ENCODE measurements at places on chromosomes 16 and 17.
A peak's percentile ranks its signal among the peaks of the same experiment; 100 is the strongest.

DNA sequence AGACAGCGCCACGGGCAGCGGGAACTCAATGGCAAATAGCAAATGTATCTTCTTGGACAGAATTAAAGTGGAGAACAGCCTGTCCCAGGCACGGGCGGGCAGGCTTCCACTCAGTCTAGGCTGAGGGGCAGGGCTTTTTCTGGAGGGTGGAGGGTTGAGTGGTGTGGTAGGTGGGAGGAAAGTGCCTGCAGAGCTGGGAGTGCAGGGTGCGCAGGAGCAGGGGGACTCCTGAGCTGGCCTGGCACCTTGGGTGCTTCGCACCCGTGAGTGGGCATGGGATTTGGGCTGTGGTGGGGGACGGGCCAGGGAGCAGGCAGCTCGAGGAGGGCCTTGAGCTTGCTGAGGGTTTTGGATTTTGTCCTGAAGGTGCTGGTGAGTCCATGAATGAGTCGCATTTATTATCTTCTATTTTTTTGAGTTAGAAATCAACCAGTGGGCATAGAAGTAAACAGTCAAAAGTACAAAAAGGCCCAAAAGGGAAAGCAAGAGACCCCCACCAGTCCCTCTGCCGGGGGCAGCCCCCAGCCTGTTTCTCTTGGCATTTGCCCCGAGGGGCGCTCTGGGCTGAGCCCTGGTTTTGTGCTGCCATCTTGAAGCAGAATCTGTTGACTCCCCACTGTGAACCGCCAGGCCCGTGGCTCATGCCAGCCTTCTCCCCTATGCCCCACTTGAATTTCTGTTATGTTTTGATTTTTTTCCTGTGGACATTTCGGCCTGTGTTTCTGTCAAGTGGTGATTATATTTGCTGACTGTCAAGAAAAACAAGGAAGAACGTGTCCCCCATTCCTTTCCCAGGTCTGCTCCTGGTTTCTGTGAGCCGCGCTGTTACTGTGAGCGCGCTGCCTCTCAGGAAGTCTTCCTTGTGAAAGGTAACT is 8.2 kb downstream of the ADORA2B start:
- no peaks in the 10 kb centered on the region for H3K27me3 ChIP-seq
- DNase-seq, result no peak
- H3K27ac ChIP-seq, result no peak overlapping the region
- H3K4me1 ChIP-seq, result no peaks in the 10 kb centered on the region

DNA sequence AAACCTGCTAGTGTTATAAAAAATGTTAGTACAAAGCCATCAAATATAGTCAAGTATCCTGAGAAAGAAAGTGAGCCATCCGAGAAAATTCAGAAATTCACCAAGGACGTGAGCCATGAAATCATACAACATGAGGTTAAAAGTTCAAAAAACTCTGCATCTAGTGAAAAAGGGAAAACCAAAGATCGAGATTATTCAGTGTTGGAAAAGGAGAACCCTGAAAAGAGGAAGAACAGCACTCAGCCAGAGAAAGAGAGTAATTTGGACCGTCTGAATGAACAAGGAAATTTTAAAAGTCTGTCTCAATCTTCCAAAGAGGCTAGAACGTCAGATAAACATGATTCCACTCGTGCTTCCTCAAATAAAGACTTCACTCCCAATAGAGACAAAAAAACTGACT is 31.7 kb downstream of the RBBP6 start:
- DNase-seq, result no peak
- H3K4me1 ChIP-seq, result no peaks in the 10 kb centered on the region
- no peak overlapping the region for H3K27ac ChIP-seq

DNA sequence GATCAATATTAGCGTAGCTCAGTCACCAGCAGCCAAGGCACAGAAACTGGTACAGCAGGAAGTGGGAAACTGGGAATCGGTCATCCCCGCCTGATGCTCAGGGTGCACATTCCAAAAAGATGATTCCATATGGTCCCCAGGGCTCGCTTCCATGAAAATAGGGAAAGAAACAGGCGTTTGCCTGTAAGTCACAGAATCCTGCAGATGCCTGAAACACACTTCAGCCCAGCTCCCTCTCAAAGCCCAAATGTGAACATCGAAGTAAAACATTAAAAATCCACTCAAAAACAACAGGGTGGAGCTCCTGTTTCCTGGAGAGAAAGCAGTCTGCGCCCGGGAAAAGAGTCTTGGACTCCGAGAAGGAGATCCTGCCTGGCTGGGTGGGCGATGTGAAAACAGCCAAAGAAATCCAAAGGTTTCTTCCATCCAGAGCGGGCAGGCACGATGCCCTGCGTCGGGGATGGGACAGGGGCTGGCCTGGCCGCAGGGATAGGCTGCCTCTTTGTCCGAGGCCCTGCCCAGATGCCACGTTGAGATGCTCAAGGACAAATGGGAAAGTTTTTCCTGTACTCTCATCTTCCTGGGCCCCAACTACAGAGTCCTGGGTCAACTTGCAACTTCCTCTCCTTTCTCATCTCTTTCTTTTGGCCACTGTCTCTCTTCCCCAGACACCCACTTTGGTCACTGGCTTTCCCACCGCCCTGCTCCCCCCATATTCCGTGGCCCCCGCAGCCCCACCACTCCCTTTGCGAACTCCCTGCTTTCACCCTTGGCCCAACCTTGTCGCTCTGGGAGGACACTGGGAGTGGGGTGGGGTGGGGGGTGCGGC is 743 bp downstream of the WIPI1 start:
- peaks cover 2% of the 10 kb centered on the region for H3K4me1 ChIP-seq
- peak overlapping the region; percentile 80 for H3K4me3 ChIP-seq
- H3K36me3 ChIP-seq, result no peaks in the 10 kb centered on the region
- H3K27me3 ChIP-seq, result no peaks in the 10 kb centered on the region

DNA sequence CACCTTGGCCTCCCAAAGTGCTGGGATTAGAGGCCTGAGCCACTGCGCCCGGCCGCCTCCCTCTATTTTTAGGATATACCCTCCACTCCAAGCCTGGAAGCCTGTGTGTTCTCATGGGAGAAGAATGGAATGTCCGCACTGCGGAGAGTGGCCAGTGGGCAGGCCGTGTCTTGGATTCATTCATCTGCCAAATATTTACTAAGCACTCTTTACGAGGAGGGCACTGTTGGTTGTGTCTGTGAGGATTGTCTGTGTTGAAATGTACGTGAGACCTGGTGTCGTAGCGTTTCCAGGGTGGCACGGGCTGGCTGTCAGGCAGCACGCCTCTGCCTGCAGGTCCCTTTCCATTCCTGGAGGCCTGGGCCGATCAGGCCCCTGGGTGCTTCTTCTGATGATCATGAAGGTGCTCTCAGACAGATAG is 19.2 kb downstream of the PGS1 start:
- H3K36me3 ChIP-seq, result peaks cover 12% of the 10 kb centered on the region
- H3K27ac ChIP-seq, result peak overlapping the region; percentile 96
- H3K4me1 ChIP-seq, result peaks cover 4% of the 10 kb centered on the region
- H3K4me3 ChIP-seq, result no peak overlapping the region

DNA sequence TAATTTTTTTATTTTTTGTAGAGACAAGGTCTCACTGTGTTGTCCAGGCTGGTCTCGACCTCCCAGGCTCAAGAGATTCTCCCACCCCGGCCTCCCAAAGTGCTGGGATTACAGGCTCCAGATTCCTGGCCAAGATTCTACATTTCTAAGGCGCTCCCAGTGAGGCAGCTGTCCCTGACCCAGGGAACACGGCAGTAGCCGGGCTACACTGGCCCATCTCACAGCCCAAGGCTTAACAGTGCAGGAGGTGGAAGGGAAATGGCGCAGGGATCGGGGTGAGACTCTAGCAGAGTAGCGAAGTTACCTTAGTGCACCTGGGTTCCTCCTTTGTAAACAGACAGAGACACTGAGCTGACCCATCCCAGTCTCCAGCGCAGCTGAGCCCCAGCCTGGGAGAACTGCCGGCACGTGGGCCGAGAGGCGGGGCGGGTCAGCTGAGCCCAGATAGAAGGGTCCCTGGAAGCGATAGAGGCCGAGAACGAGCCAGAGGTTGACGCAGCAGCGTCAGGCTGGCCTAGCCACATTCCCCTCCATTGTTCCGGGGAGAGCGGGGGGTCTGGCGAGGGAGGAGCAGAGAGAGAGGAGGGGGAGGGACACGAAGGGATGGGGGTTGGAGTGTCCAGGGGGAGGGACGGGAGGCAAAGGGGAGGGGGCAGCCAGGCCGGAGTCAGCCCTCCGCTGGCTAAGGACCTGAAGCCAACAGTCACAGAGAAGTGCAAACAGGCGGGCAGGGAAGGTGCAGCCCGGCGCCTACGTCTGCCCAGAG is 2.5 kb downstream of the CARHSP1 start:
- DNase-seq, result no peak
- no peaks in the 10 kb centered on the region for H3K27me3 ChIP-seq
- H3K27ac ChIP-seq, result no peak overlapping the region
- no peaks in the 10 kb centered on the region for H3K36me3 ChIP-seq
- H3K4me1 ChIP-seq, result no peaks in the 10 kb centered on the region

GRCh38 chr16:3369073-3369472 is 13.4 kb downstream of the OR2C1 start:
- H3K27ac ChIP-seq, result no peak overlapping the region
- no peak for DNase-seq
- H3K27me3 ChIP-seq, result no peaks in the 10 kb centered on the region
- no peaks in the 10 kb centered on the region for H3K36me3 ChIP-seq

DNA sequence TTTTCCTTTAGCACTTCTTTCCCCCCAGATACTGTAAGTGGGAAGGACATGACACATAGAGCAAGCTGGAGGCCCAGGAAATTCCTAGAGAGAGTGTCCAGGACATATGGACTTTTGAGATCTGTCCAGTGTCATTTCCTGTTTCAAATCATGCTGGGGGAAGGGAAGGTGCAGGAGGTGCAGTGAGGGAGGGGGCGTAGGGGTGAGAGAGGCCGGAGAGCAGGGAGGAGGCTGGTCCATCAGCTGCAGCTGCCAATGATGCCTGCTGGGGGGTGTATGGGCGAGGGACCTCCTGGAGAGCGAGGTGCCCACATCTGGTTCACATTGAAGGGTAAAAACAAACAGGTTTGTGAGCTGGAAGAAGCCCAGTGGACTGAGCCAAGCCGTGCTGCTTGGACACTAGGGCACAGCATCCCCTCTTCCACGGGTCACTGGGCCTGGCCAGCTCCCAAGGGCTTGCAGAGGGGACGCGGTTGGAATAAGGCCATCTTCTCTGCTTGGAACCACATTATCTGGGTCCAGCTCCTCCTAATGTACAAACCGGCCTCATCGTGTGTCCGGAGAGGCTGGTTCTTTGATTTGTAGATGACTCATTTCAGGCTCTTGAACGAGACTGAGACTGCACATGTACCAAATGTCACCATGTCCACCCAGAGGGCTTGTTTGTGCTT is 70.4 kb upstream of the SMURF2 start:
- H3K27ac ChIP-seq, result no peak overlapping the region
- no peaks in the 10 kb centered on the region for H3K27me3 ChIP-seq
- H3K4me1 ChIP-seq, result no peaks in the 10 kb centered on the region
- H3K36me3 ChIP-seq, result no peaks in the 10 kb centered on the region

DNA sequence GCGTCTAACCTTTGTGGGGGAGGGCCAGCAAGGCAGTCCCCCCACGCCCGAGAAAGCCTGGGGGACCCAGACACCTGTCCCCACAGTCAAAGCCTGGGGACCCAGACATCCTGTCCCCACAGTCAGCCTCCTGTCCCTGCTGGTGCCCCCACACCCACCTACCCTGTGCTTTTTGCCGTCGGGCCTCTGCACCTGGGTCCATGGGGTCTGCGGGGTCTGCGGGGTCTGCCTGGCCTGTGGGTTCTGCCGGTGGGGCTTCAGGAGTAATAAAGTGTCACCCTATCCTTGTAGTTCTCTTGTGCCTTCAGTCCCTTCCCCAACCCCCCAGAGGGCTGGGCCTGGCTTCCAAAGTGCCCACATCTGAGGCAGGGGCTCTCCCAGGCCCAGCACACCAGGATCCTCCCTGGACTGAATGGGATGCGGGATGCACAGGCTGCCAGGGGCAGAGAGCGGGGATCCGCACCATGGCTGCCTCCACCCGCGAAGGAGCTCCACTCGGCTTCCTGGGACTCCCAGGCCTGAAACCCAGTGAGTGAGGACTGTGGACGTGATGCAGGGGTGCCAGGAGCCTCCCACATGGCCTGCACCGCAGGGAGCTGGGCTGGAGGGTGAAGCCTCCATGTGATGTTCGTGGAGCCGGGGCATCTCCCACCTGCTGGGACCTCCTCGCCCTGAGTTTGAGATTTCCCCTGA is 16.3 kb upstream of the DPEP1 start:
- DNase-seq, result no peak
- H3K27me3 ChIP-seq, result no peaks in the 10 kb centered on the region
- H3K4me3 ChIP-seq, result no peak overlapping the region
- no peaks in the 10 kb centered on the region for H3K4me1 ChIP-seq
- H3K27ac ChIP-seq, result no peak overlapping the region

- H3K4me3 ChIP-seq, result no peak overlapping the region
- H3K27me3 ChIP-seq, result no peaks in the 10 kb centered on the region
- H3K27ac ChIP-seq, result no peak overlapping the region
- no peak for DNase-seq
These were observed 27.7 kb downstream of the TBCD start for GRCh38 chr17:82779541-82779940.

- H3K4me3 ChIP-seq, result no peak overlapping the region
- no peaks in the 10 kb centered on the region for H3K27me3 ChIP-seq
These were observed 33.1 kb downstream of the ZNF469 start for GRCh38 chr16:88415713-88416323.

- no peaks in the 10 kb centered on the region for H3K27me3 ChIP-seq
- no peaks in the 10 kb centered on the region for H3K4me1 ChIP-seq
- H3K36me3 ChIP-seq, result no peaks in the 10 kb centered on the region
- peak; percentile 45 for DNase-seq
- H3K27ac ChIP-seq, result no peak overlapping the region
These were observed 48.8 kb downstream of the RMI2 start for GRCh38 chr16:11393861-11394592.

GRCh38 chr17:30532871-30533270 is 55.7 kb downstream of the GOSR1 start:
- no peak overlapping the region for H3K27ac ChIP-seq
- no peak overlapping the region for H3K4me3 ChIP-seq
- no peaks in the 10 kb centered on the region for H3K27me3 ChIP-seq
- H3K4me1 ChIP-seq, result no peaks in the 10 kb centered on the region

DNA sequence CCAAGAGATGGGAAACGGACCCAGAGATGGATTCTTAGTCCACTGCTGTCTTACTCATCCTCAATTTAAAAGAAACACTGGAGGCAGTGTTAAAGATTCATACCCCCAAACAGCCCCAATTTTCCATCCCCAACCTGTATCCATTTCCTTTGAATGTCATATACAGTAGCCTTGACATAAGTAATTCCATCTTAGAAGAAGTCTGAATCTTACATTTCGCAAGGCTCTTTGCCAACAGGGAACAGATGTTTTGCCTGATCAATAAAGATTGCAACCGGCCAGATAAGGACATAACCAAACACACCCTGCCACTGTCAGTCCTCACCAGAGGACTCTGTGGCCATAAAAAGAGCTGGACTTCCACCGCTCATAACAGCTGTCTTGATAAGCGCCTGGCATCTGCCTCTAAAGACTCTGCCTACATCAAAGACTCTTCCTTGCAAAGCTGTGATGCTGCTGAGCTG is 59.0 kb upstream of the MED9 start:
- no peak for DNase-seq
- no peak overlapping the region for H3K27ac ChIP-seq
- no peaks in the 10 kb centered on the region for H3K4me1 ChIP-seq
- no peaks in the 10 kb centered on the region for H3K27me3 ChIP-seq
- no peaks in the 10 kb centered on the region for H3K36me3 ChIP-seq

GRCh38 chr16:56048425-56049105 is 142.7 kb upstream of the GNAO1 start:
- no peaks in the 10 kb centered on the region for H3K4me1 ChIP-seq
- no peak overlapping the region for H3K4me3 ChIP-seq
- H3K27me3 ChIP-seq, result no peaks in the 10 kb centered on the region
- H3K27ac ChIP-seq, result no peak overlapping the region
- DNase-seq, result no peak

All from aorta (tissue), 5 donors.